NCI-H1417 treated with DMSO at 0.1 percent for 48 hours (cell line): ENCODE measurements at places on chromosomes 7 and 10.

DNA sequence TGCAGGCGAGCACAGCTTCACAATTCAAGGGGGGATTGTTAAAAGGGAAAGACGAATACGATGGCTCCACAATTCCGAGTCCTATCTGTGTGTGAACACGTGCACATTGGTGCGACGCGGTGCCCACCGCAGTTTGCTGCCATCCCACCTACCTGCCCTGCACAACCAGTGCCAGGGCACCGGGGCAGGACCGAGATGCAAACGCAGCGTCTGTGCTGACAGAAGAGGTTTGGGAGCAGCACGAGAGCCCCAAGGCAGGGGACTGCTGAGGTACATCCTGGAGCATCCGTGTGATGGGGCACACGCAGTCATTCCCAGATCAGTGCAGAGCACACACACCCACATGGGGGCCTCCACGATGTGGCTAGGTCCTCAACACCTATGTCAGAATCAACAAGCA lies 221.3 kb downstream of the DNAJB6 start:
- no peak for DNase-seq

DNA sequence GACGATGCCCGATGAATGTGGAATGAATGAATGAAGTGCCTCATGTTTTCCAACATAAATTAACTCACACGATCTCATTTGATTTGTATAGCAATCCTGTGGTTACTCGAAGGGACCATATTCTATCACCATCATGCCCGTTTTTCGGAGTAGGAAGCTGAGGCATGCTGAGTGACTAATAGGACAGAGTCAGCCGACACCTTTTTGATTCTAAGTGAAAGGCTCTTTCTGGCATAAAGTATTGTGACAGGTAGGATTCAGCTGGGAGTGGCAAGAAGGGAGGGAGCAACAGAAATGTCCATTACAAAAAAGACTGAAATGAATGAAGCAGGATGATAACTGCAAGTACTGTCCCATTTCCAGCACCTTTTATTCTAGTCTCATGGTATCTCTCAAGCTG lies 55.7 kb downstream of the KLRG2 start:
- DNase-seq, result no peak

DNA sequence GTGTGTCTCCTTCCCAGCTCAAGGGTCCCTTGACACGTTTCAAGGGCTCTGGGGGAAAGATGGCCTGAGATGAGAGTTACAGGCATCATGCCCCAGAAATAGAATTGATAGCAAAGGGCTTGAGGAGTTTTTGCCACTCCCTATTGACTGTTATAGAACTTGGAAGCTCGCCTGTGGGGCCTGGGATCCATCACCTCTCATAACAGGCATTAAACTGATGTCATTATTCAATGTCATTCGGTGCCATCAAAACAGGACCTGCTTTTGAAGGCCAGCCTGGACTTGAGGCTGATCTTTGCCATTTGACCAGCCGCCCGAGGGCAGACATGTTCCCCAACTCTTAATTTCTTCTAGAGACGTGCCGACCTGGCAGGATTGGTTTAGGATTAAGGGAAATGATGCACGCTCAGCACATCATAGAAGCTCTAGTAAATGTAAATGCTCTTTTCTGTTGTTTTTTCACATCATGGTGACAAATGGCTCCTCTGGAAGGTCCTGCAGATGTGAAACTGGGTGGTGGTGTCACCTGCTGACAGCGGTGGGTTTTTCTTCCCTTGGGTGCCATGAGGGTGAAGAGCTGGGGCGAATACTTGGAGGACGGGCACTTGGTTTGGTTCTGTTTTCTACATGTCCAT lies 16.7 kb upstream of the KLF6 start:
- no peak for DNase-seq

GRCh38 chr10:96512524-96513304 lies 1.0 kb downstream of the TLL2 start:
- DNase-seq, result no peak

DNA sequence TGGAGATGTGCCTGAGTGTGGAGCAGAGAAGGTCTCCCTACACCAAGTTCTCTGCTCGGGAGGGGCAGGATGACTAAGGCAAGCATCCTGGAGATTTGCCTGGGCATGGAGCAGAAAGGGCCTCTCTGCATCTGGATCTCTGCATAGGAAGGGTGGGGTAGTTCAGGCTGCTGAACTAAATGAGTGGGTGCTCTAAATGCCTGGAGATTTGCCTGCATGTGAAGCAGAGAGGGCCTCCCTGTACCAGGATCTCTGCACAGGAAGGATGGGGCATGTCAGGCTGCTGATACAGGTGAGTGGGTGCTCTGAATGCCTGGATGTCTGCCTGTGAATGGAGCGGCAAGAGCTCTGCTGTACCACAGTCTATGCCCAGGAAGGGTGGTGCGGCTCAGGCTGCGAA lies 680.7 kb downstream of the SUGCT start:
- DNase-seq, result no peak

DNA sequence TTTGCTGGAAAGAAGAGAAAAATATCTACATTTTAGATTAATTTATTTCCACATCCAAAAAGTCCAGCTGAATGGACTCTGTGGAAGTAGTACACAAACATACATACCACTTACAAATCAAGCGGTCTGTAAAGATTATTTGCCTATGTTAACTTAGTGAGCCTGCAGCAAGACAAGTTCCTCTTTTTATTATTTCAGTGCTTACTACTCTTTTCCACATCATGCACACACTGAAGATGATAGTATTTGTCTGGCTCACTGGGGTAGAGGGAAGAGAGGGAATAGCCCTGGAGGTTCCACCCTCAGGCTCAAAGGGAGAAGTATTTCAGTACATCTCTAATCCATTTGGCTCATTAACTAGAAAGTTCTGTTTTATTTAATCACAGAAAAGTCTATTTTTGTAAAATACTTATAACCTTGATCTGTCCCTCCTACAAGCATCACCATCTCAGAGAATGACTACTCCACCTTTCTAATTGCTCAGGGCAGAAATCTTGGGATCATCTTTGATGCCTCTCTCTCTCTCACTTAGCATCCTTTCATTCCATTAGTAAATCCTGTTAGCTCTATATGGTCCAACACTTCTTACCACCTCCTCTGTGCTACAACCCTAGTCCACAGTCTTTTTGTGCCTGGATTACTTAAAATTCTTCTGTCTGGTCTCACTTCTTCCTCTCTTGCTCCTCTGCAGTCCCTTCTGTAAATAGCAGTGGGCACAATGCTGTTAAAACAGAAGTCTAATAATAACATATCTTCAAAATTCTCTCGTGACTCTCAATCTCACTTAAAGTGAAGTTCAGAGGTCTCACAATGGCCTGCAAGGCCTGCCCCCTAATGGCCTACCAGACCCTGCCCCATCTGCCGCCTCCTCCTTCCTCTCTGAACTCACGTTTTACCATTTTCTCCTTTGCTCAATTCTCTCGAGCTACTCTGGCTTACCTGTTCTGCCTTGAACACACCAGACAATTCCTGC lies 64.3 kb upstream of the CCDC6 start:
- no peak for DNase-seq

DNA sequence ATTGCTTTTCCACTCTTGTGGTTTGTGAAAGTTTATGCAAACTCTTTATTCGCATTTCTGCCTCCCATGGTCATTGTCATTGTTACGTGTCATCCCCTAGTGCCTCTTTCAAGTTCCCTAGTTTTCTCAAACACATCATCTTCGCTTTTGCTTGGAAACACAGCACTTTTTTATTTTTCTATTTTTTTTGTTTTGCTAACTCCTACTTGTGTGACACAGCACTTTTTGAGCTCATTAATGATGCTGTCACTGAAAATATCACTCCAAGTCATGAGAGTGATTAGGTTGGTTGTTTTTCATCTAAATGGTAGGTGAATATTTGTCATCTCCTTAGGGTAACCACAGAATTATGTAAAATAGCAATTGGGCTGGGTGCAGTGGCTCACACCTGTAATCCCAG lies 8.5 kb upstream of the STX1A start:
- DNase-seq, result no peak

DNA sequence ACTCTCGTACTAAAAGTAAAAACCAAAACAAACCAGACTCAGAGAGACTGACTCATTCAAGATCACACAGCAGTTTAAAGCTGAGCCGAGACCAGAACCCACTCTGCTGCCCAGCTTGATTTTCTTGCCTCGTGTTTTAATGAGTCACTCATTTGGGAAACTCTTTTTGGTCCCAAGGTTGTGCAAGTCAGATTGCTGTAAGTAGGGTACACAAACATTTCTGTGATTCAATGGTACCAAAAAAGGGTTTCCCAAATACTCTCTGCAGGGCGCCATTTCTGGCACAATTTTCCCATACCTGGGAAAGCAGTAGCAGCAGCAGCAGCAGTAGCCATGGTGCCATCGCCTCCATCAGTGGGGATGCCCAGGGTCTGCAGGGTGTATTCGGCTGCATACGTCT lies 69.9 kb downstream of the ASAH2B start:
- no peak for DNase-seq

DNA sequence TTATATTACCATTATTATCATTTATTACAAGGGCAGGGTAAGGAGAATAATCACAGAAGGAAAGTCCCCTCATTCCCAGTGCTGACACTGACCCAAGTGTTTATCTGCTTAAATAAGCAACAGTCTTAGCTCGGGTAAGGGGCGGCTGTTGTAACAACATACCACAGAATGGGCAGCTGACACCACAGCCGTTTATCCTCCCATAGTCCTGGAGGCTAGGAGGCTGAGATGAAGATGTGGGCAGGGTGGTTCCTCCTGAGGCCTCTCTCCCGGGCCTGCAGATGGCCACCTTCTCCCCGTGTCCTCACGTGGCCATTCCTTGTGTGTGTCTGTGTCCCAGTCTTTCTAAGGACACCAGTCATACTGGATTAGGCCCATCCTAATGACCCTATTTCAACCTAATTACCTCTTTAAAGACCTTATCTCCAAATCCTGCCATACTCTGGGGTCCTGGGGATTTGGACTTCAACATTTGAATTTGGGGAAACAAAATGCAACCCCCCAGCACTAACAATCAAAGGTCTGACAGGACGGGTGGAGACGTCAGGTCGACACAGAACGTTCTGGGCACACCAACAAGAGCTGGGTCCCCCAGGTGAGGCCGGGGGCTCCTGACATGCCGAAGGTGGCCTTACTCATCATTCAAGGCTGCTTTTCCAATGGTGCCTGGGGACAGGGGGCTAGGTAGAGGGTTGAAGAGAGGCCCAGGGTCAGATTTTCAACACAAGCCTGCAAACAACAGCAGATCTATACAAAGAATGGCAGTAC lies 93.5 kb downstream of the TNS3 start:
- no peak for DNase-seq

GRCh38 chr10:94762393-94762792 lies at the start of gene CYP2C19:
CYP2C19 (plus strand) TSS chr10:94762681; CDS start chr10:94762706, 25 bp downstream.
- DNase-seq, result no peak

GRCh38 chr7:54788664-54789063 lies 29.7 kb upstream of the SEC61G start:
- DNase-seq, result no peak

DNA sequence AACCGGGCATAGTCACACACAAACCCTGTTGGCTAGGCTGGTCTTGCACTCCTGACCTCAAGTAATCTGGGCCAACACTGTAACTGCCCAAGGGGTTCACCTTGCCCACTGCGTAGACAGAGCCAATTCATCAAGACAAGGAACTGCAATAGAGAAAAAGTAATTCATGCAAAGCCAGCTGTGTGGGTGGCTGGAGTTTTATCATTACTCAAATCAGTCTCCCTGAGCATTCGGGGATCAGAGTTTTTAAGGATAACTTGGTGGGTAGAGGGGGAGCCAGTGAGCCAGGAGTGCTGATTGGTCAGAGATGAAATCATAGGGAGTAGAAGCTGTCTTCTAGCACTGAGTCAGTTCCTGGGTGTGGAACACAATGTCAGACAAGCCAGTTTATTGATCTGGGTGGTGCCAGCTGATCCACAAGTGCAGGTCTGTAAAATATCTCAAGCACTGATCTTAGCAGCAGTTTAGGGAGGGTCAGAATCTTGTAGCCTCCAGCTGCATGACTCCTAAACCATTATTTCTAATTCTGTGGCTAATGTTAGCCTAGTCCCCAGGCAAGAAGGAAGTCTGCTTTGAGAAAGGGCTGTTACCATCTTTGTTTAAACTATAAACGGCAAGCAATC lies 15.6 kb upstream of the FXYD4 start:
- no peak for DNase-seq

DNA sequence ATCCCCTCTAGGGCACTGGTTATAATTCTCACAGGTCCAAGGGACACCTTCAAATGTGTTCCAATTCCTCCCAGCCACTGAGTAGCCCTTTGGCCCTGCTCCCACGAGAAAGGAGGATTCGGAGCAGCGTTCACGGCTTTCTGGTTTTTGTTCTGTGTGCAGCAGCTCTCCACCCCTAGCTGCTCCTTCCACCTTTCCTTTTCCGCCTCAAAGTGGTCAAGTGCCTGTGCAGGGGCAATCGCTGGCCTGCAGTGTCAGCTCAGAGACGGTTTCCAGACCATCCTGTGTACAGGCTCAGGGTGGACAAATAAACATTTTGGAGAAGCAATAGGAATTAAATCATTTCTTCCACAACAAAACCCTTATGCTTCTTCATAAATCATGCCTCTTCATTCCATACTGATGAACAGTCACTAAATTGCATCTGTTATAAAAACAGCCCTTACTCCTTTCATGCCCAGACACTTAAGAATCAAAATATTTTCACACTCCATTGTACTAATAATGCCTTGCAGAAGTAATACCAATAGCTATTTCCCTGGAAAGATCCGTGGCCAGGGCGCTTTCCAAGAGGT lies 1.1 kb downstream of the KIAA1549 start:
- no peak for DNase-seq

DNA sequence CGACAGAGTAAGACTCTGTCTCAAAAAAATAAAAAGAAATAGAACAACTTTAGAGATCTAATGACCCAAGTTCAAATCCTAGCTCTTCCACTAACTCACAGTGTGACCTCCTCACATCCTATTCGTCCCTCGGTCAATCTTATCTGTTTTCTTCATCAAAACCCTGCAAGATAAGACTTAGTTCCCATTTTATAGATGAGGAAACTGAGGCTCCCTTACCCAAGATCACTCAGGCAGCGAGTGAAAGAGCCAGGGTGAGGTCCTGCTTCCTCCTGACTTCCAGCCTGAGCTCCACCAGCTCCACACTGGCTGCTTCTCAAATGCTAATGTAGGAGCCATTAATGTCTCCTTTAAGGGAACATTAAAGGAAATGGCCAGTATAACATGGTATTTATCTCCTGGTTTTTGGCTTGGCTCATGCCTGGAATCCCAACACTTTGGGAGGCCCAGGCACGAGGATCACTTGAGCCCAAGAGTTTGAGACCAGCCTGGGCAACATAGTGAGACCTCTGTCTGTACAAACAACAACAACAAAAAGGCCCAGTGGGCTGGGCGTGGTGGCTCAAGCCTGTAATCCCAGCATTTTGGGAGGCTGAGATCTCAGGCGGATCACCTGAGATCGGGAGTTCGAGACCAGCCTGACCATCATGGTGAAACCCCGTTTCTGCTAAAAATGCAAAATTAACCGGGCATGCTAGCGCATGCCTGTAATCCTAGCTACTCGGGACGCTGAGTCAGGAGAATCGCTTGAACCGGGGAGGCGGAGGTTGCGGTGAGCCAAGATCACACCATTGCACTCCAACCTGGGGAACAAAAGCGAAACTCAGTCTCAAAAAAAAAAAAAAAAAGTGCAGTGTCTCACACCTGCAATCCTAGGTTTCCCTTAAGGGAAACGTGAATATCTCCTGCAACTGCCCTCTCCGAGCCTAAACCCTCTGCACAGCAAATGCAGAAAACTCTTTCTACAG lies 3.4 kb upstream of the RHBDD2 start:
- no peak for DNase-seq

- DNase-seq, result no peak
These were observed 185.4 kb downstream of the DGKB start for GRCh38 chr7:14717169-14717568.

GRCh38 chr10:75497997-75498883 lies 66.8 kb downstream of the LRMDA start:
- DNase-seq, result no peak

GRCh38 chr10:82319074-82319473 lies 444.1 kb downstream of the NRG3 start:
- no peak for DNase-seq
